ENCODE measurements at places on chromosomes 7 and 10.

GRCh38 chr7:1175967-1176851, 16.2 kb upstream of the ZFAND2A start:
- DNase-seq = peak; percentile 95

- no peak for DNase-seq
Measured at GRCh38 chr7:86931439-86931838, 128.0 kb downstream of the ELAPOR2 start.

GRCh38 chr10:27659786-27660185, 85.8 kb downstream of the MKX start:
- DNase-seq = no peak

DNA sequence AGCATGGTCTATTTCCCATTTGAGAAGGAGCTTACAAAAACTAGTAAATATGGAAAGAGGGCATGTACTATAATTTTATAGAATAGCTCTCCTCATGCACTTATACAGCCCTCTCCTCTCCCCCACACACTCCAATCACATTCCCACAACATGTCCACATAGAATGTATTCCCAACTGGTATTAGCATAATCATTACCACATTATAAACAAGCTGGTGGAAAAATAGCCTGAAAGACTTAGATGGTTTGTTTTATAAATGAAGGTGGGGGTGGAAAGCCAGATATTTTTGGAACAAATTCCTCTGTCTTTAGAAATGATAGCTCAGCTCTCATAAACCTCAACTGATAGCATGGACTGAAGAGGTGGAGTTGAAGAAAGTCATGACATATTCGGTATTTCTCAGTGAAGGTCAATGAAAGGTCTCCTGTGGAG, 410.1 kb downstream of the SUGCT start:
- DNase-seq = no peak

GRCh38 chr10:25614652-25615051, 319.4 kb upstream of the MYO3A start:
- DNase-seq = no peak

DNA sequence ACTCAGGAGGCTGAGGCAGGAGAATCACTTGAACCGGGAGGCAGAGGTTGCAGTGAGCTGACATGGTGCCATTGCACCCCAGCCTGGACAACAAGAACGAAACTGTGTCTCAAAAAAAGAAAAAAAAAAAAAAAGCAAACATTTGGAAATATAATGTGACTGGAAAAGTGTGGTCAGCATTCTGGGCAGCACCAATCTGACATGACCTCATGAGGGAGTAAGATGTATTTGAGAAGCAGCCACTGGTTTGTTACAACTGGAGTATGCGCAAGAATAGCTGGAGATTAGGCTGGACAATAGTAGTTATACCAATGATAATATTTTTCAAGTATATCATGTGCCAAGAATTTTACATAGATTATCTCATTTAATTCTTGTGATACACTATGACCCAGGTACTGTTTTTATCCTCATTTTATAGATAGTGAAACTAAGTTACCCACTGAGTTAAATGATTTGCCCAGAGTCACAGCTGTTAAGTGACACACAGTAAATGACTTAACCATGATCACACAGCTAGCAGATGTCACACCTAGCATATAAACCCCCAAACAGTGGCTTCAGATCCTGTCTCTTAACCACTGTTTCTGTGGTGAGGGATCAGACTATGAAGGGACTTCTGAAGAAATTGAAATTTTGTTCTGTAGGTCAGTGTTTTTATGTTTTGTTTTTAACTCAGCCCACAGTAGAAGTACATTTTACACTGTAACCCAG, 11.1 kb downstream of the MCU start:
- no peak for DNase-seq

- no peak for DNase-seq
Measured at GRCh38 chr10:30701451-30702173, 72.1 kb upstream of the LYZL2 start.

GRCh38 chr7:101664436-101664835, 35.3 kb upstream of the MYL10 start:
- DNase-seq = peak; percentile 84

DNA sequence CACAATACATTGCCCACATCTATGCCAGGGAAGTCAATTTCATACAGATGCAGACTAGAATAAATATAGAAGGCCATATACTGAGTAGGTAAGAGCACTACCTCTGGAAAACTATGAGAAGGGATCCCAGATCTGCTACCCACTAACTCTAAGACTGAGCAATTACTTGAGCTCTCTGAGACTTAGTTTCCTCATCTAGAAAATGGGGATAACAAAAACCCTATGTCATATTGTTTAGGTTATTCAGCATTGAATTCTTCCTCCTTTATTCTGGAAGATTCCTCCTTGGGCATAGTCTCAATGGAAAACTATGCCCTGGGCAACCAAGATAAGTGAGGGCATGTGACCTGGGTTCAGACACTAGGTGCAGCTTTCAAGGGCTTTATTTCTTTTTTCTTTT, 4.0 kb upstream of the ARMH3 start:
- DNase-seq = no peak

DNA sequence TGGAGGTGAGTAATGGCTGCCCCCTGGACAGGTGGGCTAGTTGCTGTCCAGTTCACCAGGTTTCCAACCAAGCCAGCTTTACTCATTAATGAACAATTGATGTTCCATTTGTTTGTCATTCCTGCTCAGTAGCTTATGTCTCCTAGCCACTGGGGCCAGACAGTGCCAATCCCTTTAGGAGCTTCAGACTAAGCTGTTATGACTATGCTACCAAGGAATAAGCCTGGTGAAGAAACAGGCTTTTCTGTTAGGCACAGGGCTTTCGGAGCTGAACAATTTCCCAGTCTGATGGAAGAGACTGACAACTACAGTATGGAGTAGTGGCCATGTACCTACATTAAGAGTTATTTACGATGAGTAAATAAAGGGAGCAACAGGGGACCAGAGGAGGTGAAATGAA, 2.1 kb upstream of the FMC1 start:
- DNase-seq = no peak

DNA sequence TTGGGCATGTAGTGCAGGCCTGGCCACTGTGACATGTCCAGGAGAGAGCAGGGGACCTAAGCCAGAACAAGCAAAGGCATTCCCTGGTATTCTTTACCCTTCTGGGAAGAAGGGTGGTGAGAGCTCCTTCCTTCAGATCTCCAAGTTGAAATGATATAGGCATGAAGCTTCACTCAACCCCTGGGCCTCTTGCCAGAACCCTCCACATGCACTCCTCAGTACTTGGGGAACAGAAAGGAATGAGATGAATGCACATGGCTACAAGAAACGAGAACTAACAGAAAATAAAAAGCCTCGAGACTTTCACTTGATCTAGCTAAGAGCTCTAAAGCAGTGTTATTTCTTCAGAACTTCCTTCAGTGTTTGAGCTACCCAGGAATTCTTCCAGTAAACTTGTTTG, 262.2 kb downstream of the ETV1 start:
- DNase-seq = no peak

GRCh38 chr10:122308417-122309141, 37.5 kb downstream of the BTBD16 start:
- DNase-seq = no peak

DNA sequence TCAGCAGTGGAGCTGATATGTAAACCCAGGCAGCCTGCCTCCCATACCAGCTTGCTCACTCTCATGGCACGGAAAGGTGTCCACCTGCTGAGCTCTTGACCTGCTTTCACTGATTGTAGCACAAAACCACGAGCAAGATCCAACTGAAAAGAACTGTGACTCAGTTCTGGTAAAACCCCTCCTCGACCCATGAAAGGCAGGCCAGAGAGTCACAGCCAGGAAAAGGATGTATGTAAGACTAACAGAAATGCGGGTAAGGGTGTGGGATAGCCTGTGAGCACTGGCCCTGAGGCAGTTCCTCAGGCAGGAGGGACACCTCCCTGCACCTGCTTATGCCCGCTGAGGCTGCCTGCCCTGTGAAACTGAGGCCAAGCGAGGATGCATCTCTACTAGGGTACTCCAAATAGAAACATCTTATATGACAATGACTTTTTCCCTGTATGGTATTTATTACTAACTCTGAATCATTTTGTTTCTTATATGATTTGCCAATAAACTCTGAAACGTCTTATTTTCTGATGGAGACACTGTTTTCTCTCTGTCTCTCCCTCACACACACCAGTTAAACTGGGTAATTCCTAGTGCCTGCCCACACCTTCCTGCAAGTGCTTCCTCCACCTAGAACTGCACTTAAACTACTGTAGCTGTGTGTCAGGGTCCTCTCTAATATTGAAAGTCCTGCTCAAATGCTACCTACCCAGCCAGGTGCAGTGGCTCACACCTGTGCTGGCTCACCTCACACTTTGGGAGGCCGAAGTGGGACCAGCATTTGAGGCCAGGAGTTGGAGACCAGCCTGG, 73.3 kb upstream of the GHITM start:
- DNase-seq = no peak

GRCh38 chr10:17961551-17962422, 10.1 kb downstream of the SLC39A12 start:
- no peak for DNase-seq

GRCh38 chr10:75407713-75408508, 6.3 kb upstream of the ZNF503 start:
- peak; percentile 55 for DNase-seq

DNA sequence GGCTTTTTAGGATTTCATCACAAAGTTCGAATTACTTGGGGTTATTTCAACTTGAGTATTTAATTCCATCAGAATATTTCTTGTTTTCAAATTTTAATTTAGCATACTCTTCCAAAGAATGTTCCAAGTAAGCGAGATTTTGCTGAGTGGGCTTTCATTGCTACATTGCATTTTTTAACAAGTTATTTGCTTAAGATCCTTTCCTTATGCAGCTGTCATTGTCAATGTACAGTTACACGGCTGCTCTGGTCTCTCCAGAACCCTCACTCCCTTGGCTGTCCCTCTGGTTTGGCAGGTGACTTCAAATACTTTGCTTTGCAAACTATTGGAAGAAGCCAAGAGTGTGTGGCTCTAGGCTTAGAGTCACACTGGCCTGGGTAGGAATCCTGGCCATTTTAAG, 80.0 kb downstream of the CFAP58 start:
- DNase-seq = no peak

GRCh38 chr10:2878818-2879217, 188.5 kb upstream of the PFKP start:
- no peak for DNase-seq

- no peak for DNase-seq
Measured at GRCh38 chr10:96287392-96288105, 16.2 kb upstream of the BLNK start.

All from WTC11 (cell line).